Sigmoid colon (tissue), 7 donors: ENCODE measurements at places on chromosomes 3 and 15. TPM values are rescaled to one million over a fixed set of nuclear protein-coding genes. Genes with fewer than 3 reads are reported as not detected.
A peak's percentile ranks its signal among the peaks of the same experiment; 100 is the strongest.

DNA sequence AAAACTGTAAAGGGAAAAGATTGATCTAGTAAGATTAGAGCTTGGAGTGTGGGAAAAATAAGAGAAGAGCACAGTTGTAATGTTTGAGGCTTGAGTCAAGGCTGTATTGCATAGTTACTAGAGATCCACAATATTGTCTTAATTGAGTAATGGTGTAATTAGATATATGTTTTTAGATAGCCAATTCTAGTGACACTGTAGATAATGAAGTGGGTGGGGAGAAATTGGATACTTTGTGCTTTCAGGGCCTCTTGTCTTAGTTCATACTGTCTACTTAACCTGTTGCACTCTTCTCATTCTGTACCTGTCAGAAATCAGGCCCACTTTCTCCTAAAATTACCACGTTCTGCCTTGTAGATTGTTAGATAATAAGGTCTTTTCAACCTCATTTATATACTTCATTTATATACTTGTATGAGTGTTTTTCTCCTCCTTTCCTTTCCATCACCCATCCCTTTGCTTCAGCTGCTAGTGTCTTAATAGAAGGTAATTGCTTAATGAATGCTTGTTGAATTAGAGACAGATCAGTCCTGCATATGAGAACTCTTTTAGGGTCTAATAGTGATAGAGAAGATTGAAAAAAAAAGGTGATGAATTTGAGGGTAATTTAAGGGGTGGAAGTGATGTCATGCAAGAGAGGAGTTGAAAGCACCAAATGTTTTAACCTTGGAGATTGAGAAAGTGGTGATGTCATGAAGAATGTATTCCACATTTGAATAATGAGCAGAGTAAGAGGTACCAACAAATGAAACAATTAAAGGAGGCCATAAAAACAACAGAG, 32.0 kb downstream of the PIK3CA start:
- no peaks in the 10 kb centered on the region for H3K27me3 ChIP-seq
- H3K4me3 ChIP-seq: no peak overlapping the region
- DNase-seq: no peak
- H3K4me1 ChIP-seq: no peaks in the 10 kb centered on the region
- H3K27ac ChIP-seq: peak overlapping the region; percentile 66

- no peaks in the 10 kb centered on the region for H3K4me1 ChIP-seq
- H3K27me3 ChIP-seq: no peaks in the 10 kb centered on the region
- H3K36me3 ChIP-seq: no peaks in the 10 kb centered on the region
- H3K27ac ChIP-seq: no peak overlapping the region
These were observed 189.3 kb upstream of the SGO1 start for GRCh38 chr3:20375302-20375701.

DNA sequence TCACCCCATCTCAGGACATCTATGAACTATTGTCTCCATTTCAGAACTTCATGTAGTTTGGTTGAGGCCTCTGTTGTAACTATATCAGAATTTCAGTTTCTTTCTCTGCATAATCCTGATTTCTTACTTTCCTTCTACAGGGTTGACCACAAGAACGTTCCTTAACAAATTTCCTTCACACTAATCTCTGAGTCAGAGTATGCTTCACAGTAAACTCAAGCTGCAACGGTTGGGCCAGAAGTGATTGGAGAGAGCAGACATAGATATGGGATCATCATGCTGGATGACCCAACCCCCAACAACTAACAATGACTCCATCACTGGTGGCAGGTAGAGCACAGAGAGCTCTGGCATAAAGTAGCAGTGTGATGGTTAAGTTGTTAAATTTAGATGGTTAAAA, 128.8 kb upstream of the OSTN start:
- H3K4me3 ChIP-seq: no peak overlapping the region
- H3K4me1 ChIP-seq: no peaks in the 10 kb centered on the region
- DNase-seq: no peak
- H3K27me3 ChIP-seq: no peaks in the 10 kb centered on the region
- no peaks in the 10 kb centered on the region for H3K36me3 ChIP-seq

DNA sequence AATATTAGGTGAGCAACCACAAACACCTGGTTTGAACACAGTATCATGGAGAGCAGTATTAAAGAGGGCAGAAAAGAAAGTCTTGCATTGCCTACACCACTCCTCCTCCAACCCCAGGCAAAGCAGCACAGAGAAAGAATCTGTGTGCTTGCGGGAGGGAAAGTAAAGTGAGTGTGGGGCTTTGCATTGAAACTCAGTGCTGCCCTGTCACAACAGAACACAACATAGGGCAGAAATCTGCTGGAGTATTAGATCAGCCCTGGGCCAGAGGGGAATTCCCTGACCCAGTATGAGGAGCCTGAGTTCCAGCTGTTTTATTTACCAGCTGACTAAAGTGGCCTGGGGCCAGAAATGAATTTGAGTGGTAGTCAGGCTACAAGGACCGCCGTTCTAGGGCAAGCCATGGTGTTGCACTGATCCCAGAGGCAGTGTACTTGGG, 75.5 kb downstream of the SPATA16 start:
- H3K4me1 ChIP-seq: no peaks in the 10 kb centered on the region
- no peak overlapping the region for H3K4me3 ChIP-seq
- H3K36me3 ChIP-seq: no peaks in the 10 kb centered on the region
- no peak overlapping the region for H3K27ac ChIP-seq

DNA sequence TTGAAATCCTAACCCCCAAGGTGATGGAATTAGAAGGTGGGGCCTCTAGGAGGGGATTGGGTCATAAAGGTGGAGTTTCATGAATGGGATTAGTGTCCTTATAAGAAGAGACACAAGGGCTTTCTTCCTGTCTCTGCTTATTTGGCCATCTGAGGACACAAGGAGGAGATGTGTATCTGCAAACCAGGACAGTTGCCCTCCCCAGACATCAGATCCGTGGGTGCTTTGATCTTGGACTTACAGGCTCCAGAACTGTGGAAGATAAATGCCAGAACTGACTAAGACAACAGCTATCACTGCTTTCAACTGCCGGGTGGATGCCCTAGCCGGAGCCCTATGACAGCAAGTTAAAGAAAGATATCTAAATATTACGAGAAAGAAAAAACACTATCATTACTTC, 94.4 kb downstream of the CHRNA7 start:
- H3K4me3 ChIP-seq: no peak overlapping the region
- no peaks in the 10 kb centered on the region for H3K36me3 ChIP-seq
- H3K27ac ChIP-seq: no peak overlapping the region
- no peaks in the 10 kb centered on the region for H3K27me3 ChIP-seq
- no peak for DNase-seq
- H3K4me1 ChIP-seq: no peaks in the 10 kb centered on the region

- no peaks in the 10 kb centered on the region for H3K4me1 ChIP-seq
- H3K27ac ChIP-seq: no peak overlapping the region
- no peak overlapping the region for H3K4me3 ChIP-seq
These were observed 96.2 kb downstream of the ECT2 start for GRCh38 chr3:172846706-172847105.

Gene ADAMTSL3
- 0.60 TPM for polyA plus RNA-seq

Gene LRRIQ4
- polyA plus RNA-seq: not detected

Gene EDEM1
- 3.6 TPM for polyA plus RNA-seq
